Hematopoietic multipotent progenitor cell treated with erythropoietin and hydrocortisone succinate and interleukin-3 and kit ligand, for 15 days (in vitro differentiated cells): ENCODE measurements at places on chromosomes 12 and 14.

- DNase-seq, result no peak
Measured at GRCh38 chr12:115867854-115868253, 409.6 kb downstream of the MED13L start.

DNA sequence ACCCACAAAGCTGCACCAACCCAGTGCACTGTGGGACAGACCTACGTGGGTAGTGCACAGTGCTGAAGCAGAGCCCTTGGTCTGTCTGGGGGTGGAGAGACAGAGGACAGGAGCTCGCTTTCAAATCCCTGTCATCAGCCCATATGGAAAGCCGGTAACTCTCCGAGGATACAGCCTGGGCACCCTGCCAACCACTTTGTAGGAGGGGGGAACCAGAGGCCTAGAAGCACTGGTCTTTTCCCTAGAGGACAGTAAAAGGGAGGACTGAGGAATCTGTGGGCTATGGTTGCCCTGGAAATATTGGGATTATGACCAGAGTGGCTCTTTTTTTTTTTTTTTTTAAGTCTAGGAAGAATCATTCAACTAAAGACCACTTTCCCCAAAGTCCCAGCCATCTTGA is 74.3 kb downstream of the MAP3K9 start:
- no peak for DNase-seq

DNA sequence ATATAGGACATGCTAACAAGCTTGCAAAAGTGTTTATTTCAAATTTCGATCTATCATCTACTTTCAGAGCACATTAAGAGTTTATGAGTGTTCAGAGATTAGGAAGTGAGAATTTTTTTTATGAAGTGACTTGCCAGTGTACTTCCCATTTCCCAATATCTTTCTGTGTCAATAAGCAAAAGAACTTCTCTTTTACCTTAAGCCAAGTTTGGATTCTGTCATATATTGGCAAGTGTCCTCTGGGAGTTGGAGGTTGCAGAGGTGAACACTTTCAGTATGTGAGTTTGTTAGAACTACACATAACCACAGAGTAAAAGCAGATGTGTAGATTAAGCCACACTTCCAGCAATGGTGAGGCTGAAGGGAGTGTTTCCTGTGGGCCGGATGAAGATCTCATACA is 16.6 kb upstream of the KLRF1 start:
- DNase-seq, result no peak

GRCh38 chr14:32588448-32589320 is 259.6 kb downstream of the AKAP6 start:
- DNase-seq, result no peak

DNA sequence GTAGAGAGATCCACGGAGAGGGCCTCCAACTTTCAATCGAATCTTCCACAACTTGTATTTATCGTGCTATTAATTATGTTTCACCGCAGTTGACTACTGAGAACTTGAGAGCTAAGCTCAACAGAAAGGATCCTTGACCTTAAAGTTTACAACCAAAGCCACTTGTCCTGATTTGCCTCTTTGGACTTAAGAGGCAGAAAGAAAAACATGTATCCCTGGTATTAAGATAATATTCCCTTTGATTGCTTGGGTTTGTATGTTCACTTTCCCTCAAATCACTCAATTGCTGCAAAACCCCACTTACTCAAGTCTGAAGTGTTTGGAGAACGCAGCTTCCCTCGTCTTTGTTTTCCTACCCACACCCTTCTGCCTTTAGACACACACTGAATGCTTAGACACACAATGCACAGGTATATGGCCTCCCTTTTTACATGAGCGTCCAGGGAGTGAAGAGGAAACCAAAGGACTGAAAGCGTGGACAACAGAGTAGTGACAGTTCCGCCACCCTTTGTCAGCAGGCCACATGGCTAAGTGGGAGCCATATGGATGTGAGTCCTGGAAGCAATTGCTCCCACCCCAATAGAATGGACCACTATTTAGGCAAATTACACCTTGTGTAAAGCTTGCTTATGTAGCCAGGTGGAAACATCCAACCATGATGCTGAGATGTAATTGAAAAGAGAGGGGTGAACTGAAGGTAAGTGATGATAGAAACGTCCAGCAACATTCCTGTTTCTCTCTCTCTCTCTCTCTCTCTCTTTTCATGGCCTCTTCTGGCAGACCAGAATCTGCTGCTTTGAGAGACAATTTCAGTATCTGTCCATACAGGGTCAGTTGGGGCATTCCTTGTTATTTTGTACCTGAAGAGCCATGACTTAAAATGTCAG is 1.4 kb upstream of the PKP2 start:
- DNase-seq, result no peak

- DNase-seq, result no peak
Measured at GRCh38 chr12:128318341-128318740, 51.4 kb downstream of the TMEM132C start.

GRCh38 chr14:60067882-60068281 is 23.8 kb upstream of the PCNX4 start:
- no peak for DNase-seq

DNA sequence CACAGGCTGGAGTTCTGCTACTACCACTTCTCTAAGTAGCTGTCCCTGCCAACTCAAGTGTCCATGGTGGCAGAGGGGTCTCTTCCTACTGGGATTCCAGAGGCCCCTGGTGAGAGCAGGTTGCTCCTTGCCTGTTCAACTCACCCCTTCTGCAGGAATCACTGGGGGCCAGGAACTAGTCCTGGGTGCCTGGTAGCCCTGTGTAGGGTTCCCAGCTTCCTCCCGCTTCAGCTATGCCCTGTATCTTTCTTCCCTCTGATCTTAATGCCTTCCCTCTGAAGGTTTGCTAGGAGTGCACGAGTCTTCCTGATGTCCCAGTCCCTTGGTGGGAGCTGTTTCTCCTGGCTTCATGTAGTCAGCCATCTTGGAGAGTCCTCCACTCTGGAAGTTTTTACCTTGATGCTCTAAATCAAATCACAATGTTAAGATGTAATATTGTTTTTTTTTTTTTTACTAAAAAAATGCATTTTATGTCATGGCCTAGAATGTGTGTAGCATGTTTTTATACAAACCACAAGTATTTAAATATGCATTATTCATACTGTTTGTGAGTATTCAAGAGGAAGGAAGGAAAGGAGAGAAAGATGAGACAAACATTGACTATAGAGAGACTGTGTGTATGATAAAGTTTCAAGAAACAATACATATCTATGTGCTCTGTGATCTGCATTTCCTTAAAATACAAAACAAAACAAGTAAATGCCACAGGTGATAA is 54.7 kb downstream of the FRS2 start:
- DNase-seq, result no peak

- DNase-seq, result peak; percentile 17
Measured at GRCh38 chr14:93683226-93683625, 105.1 kb downstream of the PRIMA1 start.

GRCh38 chr12:64323476-64324225 is 66.9 kb downstream of the C12orf56 start:
- DNase-seq, result no peak

- DNase-seq, result no peak
Measured at GRCh38 chr12:13135371-13136178, 32.1 kb upstream of the GSG1 start.

DNA sequence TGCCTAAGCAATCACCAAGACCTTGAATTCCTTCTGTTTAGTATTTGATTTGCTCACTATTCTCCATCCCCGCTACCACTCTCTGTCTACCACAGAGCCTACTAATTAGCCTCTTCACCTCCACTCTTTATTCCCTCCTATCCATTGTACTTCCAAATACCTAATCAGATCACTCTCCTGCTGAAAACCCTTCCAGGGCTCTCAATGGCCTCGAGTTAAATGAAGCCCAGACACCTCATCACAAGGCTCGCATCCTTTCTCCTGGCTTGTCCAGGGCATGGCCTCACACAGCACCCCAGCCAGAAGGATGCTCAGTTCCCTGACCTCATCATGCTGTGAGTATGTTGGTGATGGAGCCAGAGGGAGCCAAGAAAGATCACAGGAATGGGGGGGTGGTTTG is 71.4 kb upstream of the PRMT8 start:
- no peak for DNase-seq

DNA sequence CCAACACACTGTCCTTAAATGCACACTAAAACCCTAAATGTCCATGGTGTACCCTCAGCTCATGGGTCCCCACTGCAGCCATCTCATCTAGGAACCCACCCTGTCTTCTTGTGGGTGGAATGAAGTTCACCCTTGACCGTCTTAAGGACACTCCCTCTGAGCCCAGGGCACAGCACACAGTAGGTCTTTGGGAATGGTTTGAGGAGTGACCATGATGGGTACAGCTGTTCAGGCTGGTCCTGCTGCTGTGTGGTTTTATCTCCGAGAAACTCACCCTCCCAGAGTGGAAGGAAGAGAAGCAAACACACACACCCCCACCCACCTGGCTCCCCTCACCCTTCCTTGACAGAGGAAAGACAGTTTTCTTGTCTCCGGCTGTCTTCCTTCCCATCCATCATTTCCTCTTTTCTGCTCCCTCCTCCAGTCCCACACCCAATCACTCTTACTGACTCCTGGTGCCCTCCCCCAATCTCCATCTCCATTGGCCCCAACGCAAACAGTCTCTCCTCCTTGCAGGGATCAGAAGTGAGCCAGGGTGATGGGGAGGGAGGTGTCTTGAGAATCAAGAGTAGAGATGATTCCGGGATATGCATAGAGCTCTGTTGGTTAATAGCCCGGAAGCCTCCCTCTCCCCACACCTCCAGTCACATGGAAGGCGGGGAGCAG is 105.9 kb upstream of the LHX5 start:
- no peak for DNase-seq
